ENCODE measurements at places on chromosomes 7 and 10.
A peak's percentile ranks its signal among the peaks of the same experiment; 100 is the strongest.

DNA sequence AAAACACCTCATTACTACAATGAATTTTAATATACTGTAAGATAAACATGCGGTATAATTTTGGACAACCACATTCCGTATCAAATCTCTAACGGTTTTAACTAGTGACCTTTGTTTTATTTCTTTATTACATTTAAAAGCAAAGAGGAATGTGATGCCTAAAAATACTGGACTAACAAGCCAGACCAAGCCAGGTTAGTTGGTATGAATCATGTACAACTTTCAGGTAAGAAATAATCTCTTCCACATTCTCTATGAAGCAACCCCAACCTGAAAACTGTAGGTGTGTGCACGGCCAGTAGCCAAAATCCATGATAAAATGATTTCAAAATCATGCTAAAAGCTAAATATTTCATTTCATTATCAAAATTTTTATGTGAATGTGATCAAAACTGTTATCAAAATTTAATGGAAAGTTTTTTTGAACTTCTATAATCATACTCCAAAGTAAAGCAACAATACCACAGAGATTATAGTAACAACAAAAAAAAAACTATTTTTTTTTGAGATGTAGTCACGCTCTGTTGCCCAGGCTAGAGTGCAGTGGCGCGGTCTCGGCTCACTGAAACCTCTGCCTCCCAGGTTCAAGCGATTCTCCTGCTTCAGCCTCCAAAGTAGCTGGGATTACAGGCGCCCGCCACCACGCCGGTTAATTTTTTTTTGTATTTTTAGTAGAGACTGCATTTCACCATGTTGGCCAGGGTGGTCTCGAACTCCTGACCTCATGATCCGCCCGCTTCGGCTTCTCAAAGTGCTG, 127.2 kb downstream of the NRBF2 start:
- DNase-seq: no peak

DNA sequence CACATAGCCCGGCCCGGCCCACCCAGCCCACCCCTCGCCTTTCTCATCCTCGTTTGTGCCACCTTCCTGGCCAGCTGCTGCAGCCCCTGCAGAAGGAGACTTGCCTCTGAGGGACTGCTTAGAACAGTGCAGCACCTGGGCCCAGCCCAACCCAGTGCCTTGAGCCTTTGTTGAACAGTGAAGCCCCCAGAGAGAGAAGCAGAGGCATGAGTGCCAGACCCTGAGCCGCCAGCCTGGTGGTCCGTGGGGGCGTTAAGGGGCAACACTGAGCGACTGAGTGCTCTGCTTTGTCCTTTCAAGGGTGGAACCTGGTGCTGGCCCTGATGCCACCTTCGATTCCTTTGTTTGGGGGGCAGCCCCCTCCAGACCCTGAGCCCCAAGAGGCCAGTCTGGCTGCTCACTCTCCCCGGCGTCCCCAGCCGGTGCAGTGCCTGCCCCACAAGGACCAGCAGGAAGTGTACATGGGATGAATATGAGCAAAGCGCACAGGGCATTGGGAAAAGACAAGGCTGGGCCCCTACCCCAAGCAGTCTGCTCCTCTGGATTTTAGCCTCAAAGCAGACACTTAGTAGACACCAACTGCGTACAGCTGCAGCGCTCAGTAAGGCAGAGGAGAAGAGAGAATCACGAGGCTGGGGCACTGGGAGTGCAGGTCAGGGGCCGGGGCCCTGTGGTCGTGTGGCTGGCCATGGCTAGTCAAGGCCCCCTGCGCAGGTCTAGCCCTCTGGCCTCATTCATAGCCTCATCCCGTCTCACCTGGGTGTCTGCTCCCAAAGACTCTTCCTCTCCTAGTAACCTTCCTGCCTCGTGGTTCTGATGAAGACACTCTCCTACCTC, 95.9 kb downstream of the RGS10 start:
- no peak for DNase-seq

- DNase-seq: peak; percentile 40
Measured at GRCh38 chr10:89206402-89207180, 526 bp downstream of the CH25H start.

DNA sequence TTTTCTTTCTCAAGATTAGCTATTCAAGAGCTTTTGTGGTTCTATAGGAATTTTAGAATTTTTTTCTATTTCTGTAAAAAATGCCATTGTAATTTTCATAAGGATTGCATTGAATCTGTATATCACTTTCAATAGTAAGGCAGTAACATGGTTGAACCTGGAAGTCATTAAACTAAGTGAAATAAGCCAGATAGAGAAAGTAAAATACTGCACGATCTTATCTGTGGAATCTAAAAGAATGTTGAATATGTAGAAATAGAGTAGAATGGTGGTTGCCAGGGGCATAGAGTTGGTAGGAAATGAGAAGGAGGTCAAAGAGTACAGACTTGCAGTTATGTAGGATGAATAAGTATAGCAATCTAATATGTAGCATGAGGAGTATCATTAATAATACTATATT, 1073.5 kb upstream of the LRRN3 start:
- DNase-seq: no peak

- DNase-seq: no peak
Measured at GRCh38 chr7:106568680-106569499, 92.1 kb downstream of the CCDC71L start.

DNA sequence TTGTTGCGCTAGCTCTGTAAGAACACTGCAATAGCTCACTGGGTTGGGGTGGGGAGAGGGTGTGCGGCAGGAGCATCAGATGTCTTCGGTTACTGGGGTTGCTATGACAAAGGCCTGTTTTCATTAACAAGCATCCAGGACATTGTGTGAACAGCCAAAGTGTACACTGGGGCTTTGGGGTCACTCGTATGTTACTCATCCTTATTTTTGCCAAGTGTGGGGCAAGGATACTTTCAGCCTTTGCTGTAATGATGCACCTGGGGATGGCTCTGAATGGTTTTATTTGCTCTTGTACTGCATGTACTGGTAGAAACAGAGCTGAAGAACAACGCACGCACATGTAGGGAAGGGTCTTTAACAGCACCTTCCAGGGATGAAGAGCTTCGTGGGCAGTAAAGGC, 73.0 kb upstream of the AFAP1L2 start:
- DNase-seq: no peak

DNA sequence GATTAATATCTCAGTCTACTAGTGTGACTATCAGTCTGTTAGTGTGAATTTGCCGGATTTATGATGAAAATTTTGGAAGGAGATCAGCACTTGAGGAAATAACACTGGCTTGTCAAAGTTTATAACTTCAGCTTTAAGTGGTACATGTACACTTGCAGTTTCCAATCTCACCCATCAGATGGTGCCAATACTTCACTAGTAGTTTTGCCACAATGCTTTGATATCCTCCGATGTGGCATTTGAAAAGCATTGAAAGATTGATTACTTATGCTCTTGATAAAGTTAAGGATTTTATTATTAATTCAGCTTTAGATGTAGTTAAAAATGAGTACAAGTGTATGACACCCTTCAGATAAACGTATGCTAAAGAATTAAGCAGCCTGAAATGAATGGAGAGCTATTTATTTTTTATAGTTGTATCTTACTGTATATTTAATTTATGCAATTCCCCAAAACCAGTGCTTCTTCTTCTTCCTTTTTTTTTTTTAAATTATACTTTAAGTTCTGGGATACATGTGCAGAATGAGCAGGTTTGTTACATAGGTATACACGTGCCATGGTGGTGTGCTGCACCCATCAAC, 98.2 kb downstream of the ANLN start:
- DNase-seq: peak; percentile 14

DNA sequence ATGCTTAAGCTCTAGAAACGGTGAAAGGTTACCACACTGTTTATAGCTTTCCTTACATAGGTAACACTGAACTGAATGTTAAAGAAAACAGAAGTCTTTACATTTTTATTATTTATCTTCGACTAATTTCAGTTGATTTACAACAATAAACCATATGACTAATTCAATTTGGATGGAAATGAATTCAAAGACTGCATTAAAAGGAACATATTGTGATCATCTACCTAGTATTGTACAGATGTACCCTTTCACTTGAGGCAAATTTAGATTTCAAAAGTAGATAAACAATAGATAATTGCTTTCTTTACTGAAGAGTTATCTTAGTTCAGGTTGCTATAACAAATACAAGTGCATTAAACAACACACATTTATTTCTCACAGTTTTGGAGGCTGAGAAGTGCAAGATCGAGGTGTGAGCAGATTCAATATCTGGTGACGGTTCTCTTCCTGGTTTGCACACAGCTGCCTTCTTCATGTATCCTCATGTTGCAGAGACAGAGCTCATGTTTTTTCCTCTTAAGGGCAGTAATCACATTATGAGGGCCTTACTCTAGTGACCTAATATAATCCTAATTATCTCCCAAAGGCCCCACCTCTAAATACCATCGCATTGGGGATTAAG, 15.0 kb upstream of the ARMC3 start:
- no peak for DNase-seq

- no peak for DNase-seq
Measured at GRCh38 chr10:78742730-78743615, 325.8 kb upstream of the ZMIZ1 start.

DNA sequence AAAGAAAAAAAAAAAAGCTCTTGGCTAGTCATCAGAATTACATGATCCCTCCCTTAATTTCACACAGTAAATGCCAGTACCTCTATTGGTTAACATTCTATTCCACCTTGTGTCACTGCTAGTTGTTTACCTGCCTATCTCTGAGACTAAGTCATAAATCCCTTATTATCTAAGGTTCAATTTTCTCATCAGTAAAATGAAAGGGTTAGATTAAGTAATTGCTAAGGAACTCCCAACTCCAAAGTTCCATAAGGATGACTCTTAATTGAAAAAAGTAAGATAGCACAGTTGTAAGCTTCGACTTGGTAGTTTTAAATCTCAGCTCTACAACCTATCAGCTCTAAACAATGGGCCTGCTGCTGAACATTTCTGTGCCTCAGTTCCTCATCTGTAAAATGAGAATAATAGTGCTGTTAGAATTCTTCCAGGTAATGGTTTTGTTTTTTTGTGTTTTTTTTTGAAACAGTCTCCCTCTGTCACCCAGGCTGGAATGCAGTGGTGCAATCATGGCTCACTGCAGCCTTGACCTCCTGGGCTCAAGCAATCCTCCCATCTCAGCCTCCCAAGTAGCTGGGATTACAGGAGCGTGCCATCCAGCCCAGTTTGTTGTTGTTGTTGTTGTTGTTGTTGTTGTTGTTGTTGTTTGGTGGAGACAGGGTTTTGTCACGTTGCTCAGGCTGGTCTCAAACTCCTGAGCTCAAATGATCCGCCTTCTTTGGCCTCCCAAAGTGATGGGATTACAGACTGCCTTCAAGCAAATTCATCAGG, 35.6 kb downstream of the SRPK2 start:
- DNase-seq: no peak

GRCh38 chr7:99531354-99531765, 20.6 kb downstream of the FAM200A start:
- DNase-seq: no peak

DNA sequence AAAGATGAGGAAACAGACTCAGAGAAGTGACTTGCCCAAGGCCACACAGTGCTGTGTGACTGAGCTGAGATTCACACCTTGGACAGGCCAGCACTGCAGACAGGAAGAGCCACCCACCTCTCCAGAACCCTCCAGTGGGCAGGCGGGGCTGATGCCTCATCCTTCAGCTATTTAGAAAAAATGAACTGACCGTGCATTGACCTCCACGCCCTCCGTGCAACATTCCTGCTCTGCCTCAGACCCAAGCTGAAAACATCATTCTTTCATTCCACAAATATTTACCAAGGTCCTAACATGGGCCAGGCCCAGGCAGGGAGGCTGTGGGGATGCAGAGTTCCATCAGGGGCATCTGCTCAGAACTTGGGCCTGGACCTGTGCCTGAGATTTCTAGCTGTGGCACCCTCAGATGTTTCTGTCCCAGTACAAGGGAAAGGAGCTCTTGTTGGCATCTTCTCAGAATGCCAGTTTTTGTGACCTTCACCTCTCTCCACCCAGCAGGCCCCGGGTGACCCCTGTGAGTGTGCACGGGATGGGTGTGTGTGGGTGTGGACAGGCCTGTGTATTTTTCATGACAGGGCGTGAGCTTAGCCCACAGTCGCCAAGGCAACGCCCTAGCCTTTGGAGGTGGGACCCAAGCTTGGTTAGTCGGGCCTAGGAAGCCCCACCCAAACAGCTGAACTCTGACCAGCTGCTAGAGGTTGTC, 6.5 kb downstream of the VSIR start:
- DNase-seq: no peak

- DNase-seq: no peak
Measured at GRCh38 chr7:2441430-2442058, 34.7 kb downstream of the GRIFIN start.

- DNase-seq: no peak
Measured at GRCh38 chr10:61244261-61244775, 208.9 kb downstream of the TMEM26 start.

DNA sequence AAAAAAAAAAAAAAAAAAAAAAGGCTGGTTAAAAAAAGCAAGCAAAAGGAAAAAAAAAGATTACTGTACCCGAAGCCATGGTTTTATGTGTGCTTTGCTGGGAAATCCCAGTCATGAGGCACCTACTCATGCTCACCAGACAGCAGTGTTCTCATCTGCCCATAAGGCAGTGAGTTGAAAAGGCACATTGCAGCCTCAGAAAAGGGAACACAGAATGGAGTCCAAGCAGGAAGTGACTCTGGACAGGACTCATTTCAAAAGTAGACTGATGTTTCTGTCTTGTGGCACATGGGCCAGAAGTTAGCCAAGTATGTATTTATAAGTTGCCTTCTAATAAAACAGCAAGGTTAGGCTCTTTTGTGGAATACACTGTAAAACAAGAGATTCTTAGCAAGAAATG, 40.2 kb downstream of the PDSS1 start:
- peak; percentile 57 for DNase-seq

DNA sequence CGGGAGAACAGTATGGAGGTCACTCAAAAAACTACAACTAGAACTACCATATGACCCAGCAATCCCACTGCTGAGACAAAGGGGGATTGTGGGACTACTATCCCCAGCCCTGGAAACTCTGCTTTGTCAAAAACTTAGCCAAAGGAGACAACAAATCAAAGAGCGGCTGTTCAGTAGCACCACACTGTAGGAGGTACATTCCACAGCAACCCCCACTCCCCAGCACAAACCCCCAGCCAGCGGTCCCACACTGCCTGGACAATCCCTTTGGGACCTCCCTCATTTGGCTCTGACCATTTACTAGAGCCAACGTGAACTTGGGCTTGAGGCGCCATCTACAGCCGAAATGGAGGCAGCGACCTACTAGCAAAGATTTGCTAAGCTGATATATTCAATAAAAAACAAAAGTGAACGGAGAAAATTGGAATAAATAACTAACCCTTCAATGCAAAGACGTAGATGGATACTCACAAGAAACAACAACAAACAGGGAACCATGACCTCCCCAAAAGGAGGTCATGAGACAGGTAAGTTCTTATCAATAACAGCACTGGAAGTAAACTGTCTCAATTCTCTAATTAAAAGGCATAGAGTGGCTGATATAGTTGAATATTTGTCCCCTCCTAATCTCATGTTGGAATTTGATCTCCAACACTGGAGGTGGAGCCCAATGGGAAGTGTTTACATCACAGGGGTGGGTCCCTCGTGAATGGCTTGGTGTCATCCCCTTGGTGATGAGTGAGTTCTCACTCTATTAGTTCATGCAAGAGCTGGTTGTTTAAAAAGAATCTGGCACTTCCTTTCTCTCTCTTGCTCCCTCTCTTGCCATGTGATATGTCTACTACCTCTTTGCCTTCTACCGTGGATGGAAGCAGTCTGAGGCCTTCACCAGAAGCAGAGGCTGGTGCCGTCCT, 119.0 kb upstream of the KCNMA1 start:
- peak; percentile 24 for DNase-seq
